Activated T-cell treated with anti-CD3 and anti-CD28 coated beads, Interleukin-2, amount 50 U/mL, for 72 hours (primary cell): ENCODE measurements at places on chromosomes 5 and 9. TPM values are rescaled to one million over a fixed set of nuclear protein-coding genes. Genes with fewer than 3 reads are reported as not detected.
A peak's percentile ranks its signal among the peaks of the same experiment; 100 is the strongest.

- DNase-seq: no peak
Measured at GRCh38 chr9:136372561-136373299, 739 bp downstream of the CARD9 start.

- DNase-seq: peak; percentile 7
Measured at GRCh38 chr5:133050521-133050920, 1.3 kb upstream of the HSPA4 start.

DNA sequence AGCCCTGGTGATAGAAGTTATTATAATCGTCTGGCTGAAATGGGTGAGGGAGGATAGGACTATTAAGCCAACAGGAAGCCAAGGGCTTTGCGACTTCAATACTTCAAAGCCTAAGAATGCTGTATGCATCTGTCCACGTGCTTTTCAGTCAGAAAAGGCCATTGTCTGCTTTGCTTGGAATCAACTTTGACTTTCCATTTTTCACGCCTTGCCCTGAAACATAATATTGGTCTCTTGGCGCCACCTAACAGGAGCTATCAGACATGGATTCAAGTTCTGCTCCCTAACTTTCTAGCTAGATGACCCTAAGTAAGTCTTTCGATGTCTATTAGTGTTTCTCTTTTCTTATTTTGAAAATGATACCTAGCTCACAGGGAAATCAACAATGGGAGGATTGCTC, 572.6 kb downstream of the TLR4 start:
- no peak for DNase-seq

SLC6A3 gene
- total RNA-seq: not detected

NMUR2 gene
- total RNA-seq: not detected
